Fibroblast of upper back skin (primary cell): ENCODE measurements at places on chromosomes 2 and 18.

- no peak for DNase-seq
Measured at GRCh38 chr2:236980961-236981360, 104.7 kb upstream of the COPS8 start.

DNA sequence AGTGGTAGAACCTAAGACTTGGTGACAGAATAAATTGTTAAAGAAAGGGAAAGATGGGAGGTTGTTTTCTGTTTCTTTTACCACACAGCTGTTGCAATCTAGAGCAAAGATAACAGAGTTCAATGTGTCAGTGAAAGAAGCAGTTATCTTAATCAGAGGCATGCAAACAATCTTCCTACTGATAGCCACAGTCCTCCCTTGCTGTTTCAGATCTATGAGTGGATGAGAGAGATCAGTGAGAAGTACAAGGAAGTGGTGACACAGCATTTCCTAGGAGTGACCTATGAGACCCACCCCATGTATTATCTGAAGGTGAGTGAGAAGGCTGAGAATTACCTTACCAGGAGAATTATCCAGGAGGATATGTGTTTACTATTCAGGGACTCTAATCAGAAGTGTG is 15.9 kb downstream of the CPO start:
- DNase-seq: no peak

GRCh38 chr18:13629841-13630715 is 96.3 kb downstream of the FAM210A start:
- DNase-seq: peak; percentile 62

GRCh38 chr18:76752400-76752799 is 70.0 kb upstream of the ZNF236 start:
- DNase-seq: no peak

GRCh38 chr2:33530690-33531548 is 54.5 kb downstream of the RASGRP3 start:
- no peak for DNase-seq

- no peak for DNase-seq
Measured at GRCh38 chr18:73409242-73409641, 541.5 kb upstream of the NETO1 start.

DNA sequence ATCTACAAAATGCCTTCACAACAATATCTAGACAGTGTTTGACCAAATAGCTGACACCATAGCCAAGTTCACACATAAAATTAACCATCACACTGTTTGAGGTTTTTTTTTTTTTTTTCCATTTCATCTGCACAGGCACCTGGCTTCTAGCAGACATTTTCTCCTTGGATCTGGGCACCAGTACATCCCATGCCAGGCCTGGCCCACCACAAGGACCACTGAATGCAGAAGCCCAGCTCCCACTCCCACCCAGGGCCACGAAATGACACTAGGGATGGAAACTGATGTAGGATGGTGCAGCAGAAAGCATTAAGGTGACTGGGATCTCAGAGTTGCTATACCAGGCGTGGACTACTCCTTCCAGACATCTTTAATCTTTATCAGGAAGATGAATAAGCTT is 13.0 kb downstream of the TMSB10 start:
- no peak for DNase-seq

- DNase-seq: peak; percentile 6
Measured at GRCh38 chr2:174485788-174486562, 854 bp downstream of the GPR155 start.

DNA sequence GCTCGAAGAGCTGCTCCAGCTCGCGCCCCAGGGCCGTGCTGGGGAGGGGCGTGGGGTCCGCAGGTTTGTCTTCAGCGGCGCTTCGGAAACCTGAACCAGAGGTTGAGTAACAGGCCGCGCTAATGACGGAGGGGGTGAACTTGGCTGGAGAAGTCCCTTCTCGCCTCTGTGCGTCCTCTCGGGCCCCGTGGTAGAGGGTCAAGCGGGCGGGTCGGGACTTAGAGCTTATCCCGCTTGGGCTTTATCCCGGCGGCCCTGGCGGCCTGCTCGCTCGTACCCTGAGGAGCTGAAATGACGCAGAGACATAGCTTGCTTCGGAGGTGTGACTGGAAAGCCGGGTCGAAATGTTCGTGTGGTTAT is 479 bp downstream of the RNMT start:
- peak; percentile 22 for DNase-seq

GRCh38 chr2:156708051-156708450 is 271.9 kb downstream of the GPD2 start:
- DNase-seq: no peak

- no peak for DNase-seq
Measured at GRCh38 chr18:36499938-36500337, 202.4 kb downstream of the FHOD3 start.

DNA sequence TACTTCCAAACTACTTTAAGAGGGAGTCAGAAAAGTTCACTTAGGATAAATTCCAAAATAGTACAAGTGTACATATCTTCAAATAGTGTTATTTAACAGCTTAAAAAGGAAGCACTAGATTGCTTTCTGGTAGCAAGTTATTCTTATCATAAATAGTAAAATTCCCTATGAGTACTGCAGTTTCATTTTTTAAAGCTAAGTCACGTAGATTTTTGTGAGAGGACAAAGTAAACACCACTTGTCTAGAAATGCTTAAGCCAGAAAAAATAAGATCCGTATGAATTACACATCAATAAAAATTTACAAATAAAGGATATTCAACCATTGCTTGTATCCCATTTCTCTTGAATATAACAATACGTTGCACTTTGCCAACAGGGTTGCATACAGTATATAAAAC is 19.2 kb downstream of the HNRNPLL start:
- no peak for DNase-seq

DNA sequence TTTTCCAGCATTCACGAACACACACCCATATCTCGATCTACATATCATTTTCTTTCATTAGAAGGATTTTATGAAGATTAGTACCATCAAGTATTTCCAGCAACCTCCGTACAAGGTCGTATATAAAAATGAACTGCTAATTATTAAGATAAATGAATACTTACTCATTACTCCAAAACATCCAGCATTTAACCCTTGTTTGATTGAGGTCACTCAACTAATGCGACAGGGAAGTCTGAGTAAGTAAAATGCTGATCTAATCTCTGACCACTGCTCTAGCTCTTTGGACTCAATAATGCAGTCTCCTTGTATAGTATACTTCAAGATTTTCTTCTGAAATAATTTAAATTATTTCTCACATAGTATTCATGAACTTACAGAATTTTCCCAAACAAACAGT is 2.0 kb downstream of the ABHD3 start:
- DNase-seq: no peak

GRCh38 chr2:133952896-133953295 is 301.0 kb upstream of the MGAT5 start:
- DNase-seq: no peak
